Central memory CD8-positive, alpha-beta T cell (primary cell): ENCODE measurements at places on chromosomes 11 and 22.
A peak's percentile ranks its signal among the peaks of the same experiment; 100 is the strongest.

DNA sequence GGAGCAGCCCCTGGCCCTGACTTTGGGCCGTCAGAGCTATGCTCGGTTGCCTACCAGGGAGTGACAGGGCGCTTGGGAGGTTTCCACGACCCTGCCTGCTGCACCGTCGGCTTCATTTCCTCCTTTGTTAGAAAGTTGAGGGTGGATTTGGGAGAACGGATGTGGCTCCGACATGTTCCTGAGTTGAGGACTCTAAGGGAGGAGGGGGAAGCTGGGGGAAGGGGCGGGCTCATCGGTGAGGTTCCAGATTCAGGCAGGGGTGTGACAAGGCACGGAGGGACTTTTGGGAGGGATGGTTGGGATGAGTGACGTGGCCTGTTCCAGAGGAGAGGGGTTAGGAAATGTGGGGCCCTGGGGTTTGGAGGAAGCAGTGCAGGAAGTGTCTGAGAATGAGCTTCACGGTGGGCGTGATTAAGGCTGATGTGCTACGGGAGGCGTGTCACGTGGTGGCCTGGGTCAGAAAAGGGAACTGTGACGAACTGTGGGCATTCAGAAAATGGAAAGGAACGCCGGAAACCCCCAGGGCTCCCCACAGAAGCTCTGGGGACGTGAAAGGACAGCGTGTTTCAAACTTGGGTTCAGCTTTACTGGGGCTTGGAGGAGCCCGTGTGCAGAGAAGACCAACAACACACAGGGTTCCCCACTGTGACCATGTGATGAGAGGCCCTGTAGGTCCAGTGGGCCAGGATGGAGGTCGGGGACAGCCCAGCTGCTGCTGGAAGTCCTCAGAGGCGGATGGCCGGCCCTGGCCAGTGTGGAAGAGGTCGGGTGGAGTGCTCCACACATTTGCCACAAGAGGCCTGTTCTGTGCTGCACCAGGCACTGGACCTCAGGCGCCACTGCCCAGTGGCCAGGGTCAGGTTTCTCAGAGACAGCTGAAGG is 2.8 kb downstream of the PARVB start:
- DNase-seq: peak; percentile 31

DNA sequence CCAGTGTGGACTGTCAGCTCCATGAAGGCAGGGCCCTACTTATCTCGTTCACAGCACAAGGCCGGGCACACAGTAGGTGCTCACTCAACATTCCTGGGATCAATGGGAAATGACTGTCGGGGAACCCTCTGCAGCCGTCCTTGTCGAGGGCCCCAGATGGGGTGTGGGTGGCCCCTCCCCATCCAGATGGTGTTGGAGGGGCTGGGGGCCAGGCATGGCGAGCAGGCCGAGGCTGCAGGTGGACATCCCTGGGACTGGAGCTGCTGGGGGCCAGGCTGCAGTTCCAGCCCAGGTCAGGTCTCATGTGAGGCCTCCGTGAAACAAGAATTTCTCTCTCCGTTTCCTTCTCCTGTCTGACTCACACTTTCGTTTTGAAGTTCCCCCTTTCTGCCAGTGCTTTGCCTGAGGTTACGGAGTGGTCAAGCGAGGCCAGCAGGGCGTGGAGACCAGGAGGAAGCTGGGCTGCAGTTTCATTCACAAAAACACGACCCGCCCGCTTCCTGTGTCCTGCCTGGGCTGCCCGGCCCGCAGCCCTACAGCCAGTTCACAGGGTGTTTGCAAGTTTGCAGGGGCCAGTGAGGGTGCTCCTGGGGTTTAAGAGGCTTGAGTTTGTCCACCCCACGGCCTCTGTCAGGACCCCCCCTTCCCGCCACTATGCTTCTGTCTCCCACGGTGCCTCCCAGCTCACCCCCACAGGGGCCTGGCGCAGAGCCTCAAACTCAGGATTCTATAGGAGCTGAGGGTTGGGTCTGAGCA is 4.5 kb downstream of the MYEOV start:
- DNase-seq: no peak

- DNase-seq: no peak
These were observed 31.4 kb downstream of the LRP5 start for GRCh38 chr11:68343761-68344256.

- no peak for DNase-seq
These were observed 877.3 kb downstream of the BRD1 start for GRCh38 chr22:48950151-48950915.

GRCh38 chr11:120735035-120735434 is 223.5 kb downstream of the GRIK4 start:
- no peak for DNase-seq

DNA sequence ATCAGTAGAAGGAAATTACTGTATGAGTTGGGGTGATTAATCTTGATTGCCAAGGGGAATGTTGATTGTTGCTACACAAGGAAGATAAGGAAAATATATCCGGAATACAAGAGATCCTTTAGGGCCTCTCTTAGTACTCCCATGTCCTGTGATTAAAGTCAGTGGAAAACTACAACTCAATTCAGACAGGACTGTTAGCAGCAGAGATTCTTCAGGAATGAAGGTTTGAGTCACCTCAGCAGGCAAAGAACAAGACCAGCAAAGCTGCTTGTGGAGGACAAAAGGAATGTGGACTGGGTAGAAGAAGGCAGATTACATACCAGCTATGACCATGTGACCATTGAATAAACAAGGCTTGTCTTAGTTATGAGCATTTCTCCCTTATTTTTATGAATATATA is 478.2 kb downstream of the BUD13 start:
- no peak for DNase-seq

- DNase-seq: no peak
These were observed 61.3 kb upstream of the OR5P2 start for GRCh38 chr11:7858006-7858405.

GRCh38 chr11:96474263-96474662 is 84.5 kb downstream of the JRKL start:
- no peak for DNase-seq

- DNase-seq: no peak
These were observed 24.0 kb upstream of the ATXN10 start for GRCh38 chr22:45647532-45648225.

GRCh38 chr11:119861160-119861559 is 132.2 kb upstream of the NECTIN1 start:
- DNase-seq: no peak

GRCh38 chr11:128737704-128738103 is 43.8 kb downstream of the FLI1 start:
- DNase-seq: no peak

- no peak for DNase-seq
These were observed 18.9 kb upstream of the C11orf96 start for GRCh38 chr11:43923406-43924111.
